ENCODE measurements at places on chromosomes 2 and 18. TPM values are rescaled to one million over a fixed set of nuclear protein-coding genes. Genes with fewer than 3 reads are reported as not detected.

MRPL19 gene
- 22.6 TPM for total RNA-seq

- no peaks in the 10 kb centered on the region for H3K4me1 ChIP-seq
- no peak for DNase-seq
- H3K27me3 ChIP-seq: no peaks in the 10 kb centered on the region
These were observed 464.1 kb downstream of the TSN start for GRCh38 chr2:122219504-122219903.

MALL gene
- total RNA-seq: 0.57 TPM

- H3K4me3 ChIP-seq: no peak overlapping the region
- no peak overlapping the region for H3K27ac ChIP-seq
- DNase-seq: no peak
- H3K4me1 ChIP-seq: no peaks in the 10 kb centered on the region
These were observed 93.5 kb downstream of the SETBP1 start for GRCh38 chr18:44774191-44774590.

DNA sequence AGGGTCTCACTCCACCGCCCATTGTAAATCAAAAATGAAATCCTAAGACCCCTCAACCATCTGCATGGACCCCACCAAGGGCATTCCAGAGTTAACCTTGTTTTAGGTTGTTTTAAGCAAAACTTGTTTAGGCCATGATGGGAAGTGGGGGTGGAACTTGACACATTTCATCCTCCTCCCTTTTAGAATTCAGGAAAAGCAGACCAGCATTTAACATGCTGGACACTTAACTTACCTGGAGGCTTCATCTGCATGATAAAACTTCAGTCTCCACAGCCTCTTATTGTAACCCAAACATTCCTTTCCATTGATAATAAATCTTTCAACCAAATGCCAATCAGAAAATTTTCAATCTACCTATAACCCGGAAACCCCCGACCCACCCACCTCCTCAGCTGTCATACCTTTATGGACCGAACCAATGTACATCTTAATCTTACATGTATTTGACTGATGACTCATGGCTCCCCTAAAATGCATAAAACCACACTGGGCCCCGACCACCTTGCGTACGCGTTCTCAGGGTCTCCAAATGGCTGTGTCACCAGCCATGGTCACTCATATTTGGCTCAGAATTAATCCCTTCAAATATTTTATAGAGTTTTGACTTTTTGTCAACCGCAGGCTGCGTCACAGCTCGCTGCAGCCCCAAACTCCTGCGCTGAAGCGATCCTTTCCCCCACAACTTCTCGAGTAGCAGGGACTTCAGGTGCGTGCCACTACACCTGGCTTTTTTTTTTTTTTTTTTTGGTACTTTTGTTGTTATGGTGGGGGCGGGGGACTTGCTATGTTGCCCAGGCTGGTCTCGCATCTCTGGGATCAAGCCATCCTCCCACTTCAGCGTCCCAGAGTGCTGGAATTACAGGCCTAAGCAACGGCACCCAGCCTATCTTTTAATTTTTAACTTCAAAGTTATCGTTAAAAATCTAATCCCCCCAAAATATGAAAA, 917 bp downstream of the MPPE1 start:
- peak overlapping the region; percentile 94 for H3K27ac ChIP-seq
- H3K27me3 ChIP-seq: no peaks in the 10 kb centered on the region
- H3K4me1 ChIP-seq: peaks cover 21% of the 10 kb centered on the region

GRCh38 chr2:49129034-49129433, 25.3 kb downstream of the FSHR start:
- no peak for DNase-seq
- H3K4me1 ChIP-seq: no peaks in the 10 kb centered on the region
- H3K4me3 ChIP-seq: no peak overlapping the region
- H3K27ac ChIP-seq: no peak overlapping the region
- H3K27me3 ChIP-seq: no peaks in the 10 kb centered on the region

HOXD13 gene
- not detected for total RNA-seq

- no peaks in the 10 kb centered on the region for H3K4me1 ChIP-seq
- no peaks in the 10 kb centered on the region for H3K36me3 ChIP-seq
- no peak for DNase-seq
- H3K4me3 ChIP-seq: no peak overlapping the region
- no peaks in the 10 kb centered on the region for H3K27me3 ChIP-seq
- no peak overlapping the region for H3K27ac ChIP-seq
These were observed 78.5 kb downstream of the PPP1R1C start for GRCh38 chr2:182064019-182064778.

RPRM gene
- 0.16 TPM for total RNA-seq

DNA sequence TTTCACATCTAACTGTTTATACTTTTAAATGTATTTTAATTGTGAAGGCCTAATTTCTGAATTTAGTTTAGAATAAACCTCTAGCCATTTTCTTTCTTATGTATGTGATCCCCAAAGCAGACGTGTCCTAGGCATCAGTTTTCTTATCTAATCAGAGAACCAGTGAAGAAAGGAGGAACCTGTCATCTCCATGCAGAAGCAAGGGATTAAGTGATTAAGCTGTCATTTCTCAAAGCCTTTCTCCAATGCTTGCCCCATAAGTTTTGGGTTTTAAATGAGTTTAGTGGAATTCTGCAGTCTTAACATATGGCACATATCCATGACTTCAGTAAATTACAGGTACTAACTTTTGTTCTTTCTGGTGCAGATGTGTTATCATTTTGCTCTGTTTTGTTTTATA, 190.4 kb downstream of the PLCL1 start:
- no peaks in the 10 kb centered on the region for H3K36me3 ChIP-seq
- H3K4me3 ChIP-seq: no peak overlapping the region
- no peak for DNase-seq
- H3K27me3 ChIP-seq: no peaks in the 10 kb centered on the region

- no peak overlapping the region for H3K4me3 ChIP-seq
- no peaks in the 10 kb centered on the region for H3K27me3 ChIP-seq
- H3K27ac ChIP-seq: no peak overlapping the region
- no peaks in the 10 kb centered on the region for H3K4me1 ChIP-seq
- H3K36me3 ChIP-seq: no peaks in the 10 kb centered on the region
- no peak for DNase-seq
These were observed 17.6 kb upstream of the TMEM247 start for GRCh38 chr2:46461709-46462171.

GRCh38 chr18:64645753-64646152, 496.9 kb upstream of the LINC00305 start:
- H3K27me3 ChIP-seq: no peaks in the 10 kb centered on the region
- DNase-seq: no peak

DNA sequence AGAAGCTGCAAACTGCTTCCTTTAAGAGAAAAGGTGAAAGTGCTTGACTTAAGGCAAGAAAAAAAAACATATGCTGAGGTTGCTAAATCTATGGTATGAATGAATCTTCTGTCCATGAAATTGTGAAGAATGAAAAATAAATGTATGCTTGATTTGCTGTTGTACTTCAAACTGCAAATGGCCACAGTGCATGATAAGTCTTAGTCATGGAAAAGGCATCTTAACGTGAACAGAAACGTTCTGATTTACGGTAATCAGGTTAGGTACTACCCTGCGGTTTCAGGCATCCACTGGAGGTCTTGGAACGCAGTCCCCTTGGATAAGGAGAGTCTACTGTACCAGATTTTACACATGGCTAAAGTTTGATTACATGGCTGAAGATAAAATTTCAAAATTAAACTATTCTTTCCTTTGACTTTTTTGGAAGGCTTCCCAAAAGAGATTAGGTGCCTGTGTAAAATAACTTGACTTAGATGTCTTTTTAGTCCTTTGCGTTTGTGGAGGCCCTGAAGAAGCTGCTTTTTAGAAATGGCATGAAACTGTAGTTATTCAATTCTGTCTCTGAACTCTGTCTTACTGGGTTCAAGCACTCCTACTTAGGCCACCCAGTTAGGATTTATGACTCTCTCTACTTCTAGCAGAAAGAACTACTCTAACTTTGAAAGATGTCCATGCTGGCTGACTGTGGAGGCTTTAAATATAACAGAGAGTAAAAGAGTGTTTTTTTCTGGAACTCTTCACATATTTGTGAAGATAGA, 35.9 kb upstream of the SCN9A start:
- H3K27ac ChIP-seq: no peak overlapping the region
- H3K27me3 ChIP-seq: no peaks in the 10 kb centered on the region
- DNase-seq: no peak
- H3K4me3 ChIP-seq: no peak overlapping the region

DNA sequence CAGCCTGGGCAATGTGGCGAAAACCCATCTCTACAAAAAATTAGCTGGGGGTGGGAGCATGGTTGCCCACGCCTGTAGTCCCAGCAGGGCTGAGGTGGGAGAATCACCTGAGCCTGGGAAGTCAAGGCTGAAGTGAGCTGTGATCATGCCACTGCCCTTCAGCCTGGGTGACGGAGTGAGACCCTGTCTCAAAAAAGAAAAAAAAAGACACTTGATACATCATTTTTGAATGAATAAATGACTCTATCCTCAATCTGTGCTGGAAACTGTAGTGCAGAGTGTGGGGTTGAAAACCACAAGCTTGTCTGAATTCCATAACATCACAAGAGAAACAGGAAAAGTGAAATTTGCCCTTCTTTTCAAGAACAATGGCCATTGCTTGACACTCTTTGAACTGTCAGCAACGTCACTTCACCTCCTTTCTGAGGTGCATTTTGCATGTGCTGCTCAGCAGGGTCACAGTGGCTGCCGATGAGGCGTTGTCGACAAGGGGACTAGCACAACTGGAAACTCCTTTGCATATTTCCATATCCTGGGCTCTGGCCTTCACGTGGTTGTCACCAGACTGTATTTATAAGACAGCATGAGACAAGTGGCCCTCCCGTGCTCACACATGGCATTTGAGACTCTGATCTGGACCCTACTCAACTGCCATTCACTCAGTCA, 54.2 kb downstream of the DDX1 start:
- H3K4me3 ChIP-seq: no peak overlapping the region
- DNase-seq: no peak

- no peaks in the 10 kb centered on the region for H3K36me3 ChIP-seq
- no peak overlapping the region for H3K27ac ChIP-seq
- peaks cover 5% of the 10 kb centered on the region for H3K4me1 ChIP-seq
- peak overlapping the region; percentile 17 for H3K4me3 ChIP-seq
- H3K27me3 ChIP-seq: no peaks in the 10 kb centered on the region
These were observed 61.2 kb upstream of the MRPS9 start for GRCh38 chr2:104976603-104977120.

SDC1 gene
- total RNA-seq: 0.99 TPM

DNA sequence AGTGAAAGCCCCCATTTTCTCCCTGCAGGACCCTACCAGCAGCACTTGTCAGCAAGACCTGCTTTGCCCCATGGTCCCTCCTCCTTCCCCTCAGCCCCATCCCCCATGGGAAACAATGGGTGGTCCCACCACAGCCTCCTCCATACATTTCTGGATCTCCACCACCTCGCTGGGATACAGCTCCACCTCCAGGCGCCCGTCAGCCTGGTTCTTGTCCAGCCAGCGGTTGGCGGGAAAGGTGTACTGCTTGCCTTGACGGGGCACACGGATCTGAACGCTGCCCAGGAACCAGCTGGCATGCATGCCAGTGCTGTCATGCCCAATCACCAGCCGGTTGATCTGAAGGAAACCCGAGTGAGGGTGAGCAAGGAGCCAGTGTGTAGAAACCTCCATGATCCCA, 90.9 kb downstream of the LOXHD1 start:
- no peak overlapping the region for H3K4me3 ChIP-seq
- no peak overlapping the region for H3K27ac ChIP-seq
- no peaks in the 10 kb centered on the region for H3K36me3 ChIP-seq
- H3K27me3 ChIP-seq: peaks cover 11% of the 10 kb centered on the region
- H3K4me1 ChIP-seq: no peaks in the 10 kb centered on the region

DNA sequence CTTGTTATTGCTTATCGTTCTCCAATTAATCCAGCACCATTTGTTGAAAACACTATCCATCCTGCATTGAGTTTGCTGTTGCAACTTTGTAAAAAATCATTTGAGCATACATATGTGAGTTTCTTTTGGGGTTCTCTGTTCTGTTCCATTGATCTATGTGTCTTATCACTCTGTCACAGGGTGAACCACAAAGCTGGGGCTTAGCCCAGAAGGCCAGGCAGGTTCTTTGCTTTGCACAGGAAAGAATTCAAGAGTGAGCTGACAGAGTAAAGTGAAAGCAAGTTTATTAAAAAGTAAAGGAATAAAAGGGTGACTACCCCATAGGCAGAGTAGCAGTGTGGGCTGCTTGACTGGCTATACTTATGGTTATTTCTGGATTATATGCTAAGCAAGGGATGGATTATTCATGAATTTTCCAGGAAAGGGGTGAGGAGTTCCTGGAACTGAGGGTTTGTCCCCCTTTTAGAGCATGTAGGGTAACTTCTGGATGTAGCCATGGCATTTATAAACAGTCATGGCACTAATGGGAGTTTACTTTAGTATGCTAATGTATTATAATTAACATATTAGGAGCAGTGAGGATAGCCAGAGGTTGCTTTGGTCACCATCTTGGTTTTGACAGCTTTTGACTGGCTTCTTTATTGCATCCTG, 46.8 kb downstream of the RNF138 start:
- H3K36me3 ChIP-seq: no peaks in the 10 kb centered on the region
- H3K4me3 ChIP-seq: no peak overlapping the region
- no peak for DNase-seq
- no peak overlapping the region for H3K27ac ChIP-seq
- H3K4me1 ChIP-seq: no peaks in the 10 kb centered on the region

DNA sequence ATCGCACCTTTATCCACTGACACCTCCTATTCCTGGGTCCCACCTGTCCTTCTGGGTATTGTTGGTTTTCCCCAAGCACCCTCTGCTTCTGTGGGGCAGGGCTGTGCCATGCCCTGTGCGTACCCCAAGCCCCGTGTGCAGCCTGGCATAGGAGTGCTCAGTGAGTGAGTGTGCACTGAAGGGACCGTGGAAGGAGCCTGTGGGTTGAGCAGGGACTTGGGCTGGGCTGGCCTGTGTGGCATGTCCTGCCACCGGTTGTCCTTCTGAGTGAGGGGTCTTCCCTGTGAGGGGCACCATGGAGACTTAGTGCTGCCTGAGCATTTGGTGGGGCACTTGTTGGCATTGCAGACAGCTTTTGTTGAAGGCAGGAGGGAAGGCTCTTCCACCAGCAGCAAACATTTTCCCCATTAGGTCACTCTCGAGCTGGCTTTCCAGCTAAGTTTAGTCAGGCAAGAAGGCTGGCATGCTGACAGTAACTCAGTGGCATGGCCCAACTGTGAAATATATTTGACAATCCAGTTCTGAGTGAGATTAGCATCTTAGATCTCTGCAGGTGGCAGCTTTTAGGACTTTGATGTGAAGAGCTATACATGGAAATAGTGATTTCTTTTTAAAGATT, 64.7 kb downstream of the LPIN1 start:
- H3K36me3 ChIP-seq: peaks cover 16% of the 10 kb centered on the region
- H3K4me1 ChIP-seq: no peaks in the 10 kb centered on the region
- no peaks in the 10 kb centered on the region for H3K27me3 ChIP-seq
- H3K27ac ChIP-seq: no peak overlapping the region
- no peak overlapping the region for H3K4me3 ChIP-seq

GRCh38 chr2:201847481-201847880, 41.1 kb downstream of the CDK15 start:
- H3K4me1 ChIP-seq: no peaks in the 10 kb centered on the region
- H3K4me3 ChIP-seq: no peak overlapping the region
- no peak for DNase-seq
- no peak overlapping the region for H3K27ac ChIP-seq
- no peaks in the 10 kb centered on the region for H3K27me3 ChIP-seq

SF3B1 gene
- total RNA-seq: 490 TPM

All from T-cell (primary cell).